Stimulated activated naive CD4-positive, alpha-beta T cell (primary cell): ENCODE measurements at places on chromosomes 5 and 9.

DNA sequence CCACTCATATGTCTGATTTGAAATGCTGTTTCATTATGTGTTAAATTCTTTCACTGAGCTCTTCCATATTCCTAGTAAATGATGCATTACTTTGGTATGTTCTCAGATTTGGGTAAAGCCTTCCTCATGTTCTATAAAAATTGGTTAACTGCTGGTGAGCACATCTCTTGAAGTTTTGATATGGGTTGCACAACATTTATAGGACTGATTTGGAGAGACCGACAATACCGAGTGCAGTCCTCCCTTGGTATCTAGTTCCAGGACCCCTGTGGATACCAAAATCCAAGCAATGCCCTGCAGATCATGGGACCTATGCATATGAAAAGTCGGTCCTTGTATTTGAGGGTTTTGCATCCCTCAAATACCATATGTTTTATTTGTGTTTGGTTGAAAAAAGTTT lies 37.8 kb downstream of the WDR36 start:
- no peak for DNase-seq

GRCh38 chr9:92407818-92408217 lies 3.4 kb upstream of the OGN start:
- no peak for DNase-seq

DNA sequence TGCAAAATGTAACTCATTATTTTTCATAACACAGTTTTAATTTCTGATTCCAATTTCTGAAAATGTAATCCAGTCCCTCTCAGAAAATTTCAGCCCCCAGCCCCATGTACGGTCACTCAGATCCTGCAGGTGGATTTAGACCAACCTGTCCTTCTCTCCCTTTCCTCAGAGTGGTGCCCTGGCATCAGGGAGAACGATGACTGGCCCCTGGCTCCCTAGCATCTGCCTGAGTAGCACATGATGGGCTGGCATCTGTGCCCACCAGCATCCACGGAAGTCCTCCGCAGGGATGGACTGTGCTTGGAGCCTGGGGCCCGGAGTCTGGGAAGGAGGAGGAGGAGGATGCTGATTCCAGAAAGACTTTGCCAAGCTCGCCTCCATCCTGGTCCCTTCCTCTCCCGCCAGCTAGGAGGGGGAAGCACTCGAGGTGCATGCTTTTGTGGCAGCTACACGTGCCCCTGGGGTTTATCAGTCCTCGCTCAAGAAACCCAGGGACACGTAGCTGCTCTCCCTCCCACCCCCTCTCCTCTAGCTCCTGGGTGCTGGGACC lies 54.4 kb upstream of the RUFY1 start:
- DNase-seq: no peak

GRCh38 chr9:87873607-87874303 lies 8.9 kb upstream of the SPATA31E1 start:
- no peak for DNase-seq

DNA sequence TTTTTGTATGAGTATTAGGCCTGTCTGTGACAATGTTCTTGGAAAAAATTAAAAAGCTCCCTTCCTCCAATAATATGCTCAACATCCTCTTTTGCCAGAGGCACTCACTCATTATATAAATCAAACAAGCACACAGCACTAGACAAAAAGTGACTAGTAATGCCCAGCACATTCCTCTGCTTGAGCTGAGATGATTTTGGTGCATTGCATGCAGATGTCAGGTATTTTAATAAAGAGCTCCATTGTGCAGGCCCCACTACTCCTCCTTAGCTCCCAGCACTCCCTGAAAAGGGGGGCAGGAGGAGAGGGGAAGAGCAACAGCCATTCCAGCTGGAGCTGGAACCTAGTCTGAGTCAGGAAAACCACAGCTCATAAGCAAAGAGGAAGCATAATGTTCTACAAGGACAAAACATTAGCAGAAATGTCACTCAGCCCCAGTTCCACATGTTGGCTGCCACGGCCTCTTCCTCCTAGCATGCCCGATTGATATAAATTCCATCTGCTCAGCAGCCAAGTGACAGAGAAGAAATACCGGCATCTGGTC lies 348.5 kb downstream of the BNC2 start:
- DNase-seq: no peak

- DNase-seq: no peak
These were observed 36.2 kb upstream of the POU4F3 start for GRCh38 chr5:146302406-146302805.

DNA sequence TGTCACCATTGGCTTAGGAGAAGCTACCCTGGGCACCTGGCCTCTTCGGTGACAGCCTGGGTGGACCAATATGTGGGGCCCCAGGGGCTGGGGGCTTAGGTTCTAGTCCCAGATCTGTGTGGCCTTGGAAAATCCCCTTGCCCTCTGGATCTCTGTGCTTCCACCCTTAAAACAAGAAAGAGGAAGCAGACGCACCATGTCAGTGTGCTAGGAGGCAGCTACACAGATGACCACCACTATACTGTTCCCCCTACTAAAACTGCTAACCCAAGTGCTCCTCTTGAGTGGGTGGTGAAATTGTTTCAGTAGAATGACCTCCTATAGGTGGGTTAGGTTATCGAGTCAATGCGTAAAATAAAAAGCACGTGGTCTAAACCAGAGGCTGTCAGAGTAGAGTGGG lies 31.0 kb downstream of the AFAP1L1 start:
- no peak for DNase-seq

DNA sequence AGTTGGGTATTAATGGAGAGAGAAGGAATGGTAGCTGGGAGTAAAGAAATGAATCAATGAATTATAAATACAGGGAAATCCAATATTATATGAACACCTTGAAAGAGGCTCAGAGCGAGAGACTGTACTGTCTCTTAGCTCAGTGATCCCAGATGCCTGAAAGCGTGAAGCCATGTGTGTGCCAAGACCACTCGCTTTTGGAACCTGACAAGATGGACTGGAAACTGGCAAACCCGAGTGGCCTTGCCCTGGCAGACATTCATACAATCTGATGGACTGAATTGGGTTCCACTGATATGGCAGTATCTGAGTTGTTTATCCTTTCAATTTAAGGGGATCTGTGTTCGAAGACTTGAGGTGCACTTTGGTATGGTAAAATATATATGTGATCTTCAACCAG lies 170.3 kb downstream of the ERCC6L2 start:
- DNase-seq: no peak

- DNase-seq: no peak
These were observed 151.5 kb upstream of the DAPK1 start for GRCh38 chr9:87346061-87346665.

DNA sequence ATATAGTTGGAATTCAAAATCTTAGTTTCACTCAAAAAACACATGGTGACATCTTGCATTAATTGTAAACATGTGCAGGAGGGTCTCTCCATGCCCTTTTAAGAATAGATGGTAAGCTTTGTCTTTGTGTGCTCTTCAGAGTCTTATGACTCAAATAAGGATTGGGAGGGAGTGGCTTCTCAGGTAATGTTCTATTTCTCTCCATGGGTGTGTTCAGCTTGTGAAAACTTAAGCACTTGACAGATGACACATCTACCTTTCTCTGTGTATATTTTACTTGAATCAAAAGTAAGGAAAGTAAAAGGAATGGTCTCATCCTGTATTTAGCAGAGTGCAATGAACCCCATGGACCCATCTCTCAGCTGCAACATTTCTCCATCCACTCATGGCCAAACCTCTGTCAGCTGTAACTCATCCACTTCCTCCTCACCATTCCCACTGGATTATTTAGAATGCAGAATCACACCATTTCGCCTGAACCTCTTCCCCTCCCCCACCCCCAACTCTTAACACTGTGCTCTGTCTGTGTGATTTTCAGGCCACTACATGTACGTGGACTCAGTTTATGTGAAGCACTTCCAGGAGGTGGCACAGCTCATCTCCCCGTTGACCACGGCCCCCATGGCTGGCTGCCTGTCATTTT lies 82.1 kb downstream of the MAMDC2 start:
- DNase-seq: no peak

GRCh38 chr9:119216651-119217331 lies 152.4 kb downstream of the BRINP1 start:
- no peak for DNase-seq
